ENCODE measurements at places on chromosomes 2 and 18.

GRCh38 chr2:88574445-88574844 lies 52.8 kb downstream of the EIF2AK3 start:
- DNase-seq: no peak

GRCh38 chr18:46042571-46043123 lies 29.4 kb downstream of the PSTPIP2 start:
- no peak for DNase-seq

- no peak for DNase-seq
Observed at GRCh38 chr2:216492597-216493333, 5.9 kb upstream of the RPL37A start.

DNA sequence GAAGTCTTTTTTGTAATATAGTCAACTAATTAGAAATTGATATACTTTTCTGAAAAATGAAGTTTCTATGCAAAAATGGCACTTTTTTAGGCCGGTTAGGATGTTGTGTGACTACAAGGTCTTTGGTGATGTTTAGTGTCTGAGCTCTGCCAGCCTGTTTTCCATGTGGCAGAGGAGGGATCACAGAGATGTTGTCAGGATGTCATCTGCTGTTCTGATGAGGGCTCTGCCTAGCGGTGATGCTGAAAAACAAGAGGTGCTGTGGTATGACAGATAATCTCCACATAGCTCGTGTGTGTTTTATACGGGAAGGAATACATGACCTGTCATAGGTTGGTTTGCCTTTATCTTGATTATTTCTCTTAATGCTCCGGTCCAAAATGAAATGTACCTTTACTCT lies 12.0 kb upstream of the IAH1 start:
- no peak for DNase-seq

DNA sequence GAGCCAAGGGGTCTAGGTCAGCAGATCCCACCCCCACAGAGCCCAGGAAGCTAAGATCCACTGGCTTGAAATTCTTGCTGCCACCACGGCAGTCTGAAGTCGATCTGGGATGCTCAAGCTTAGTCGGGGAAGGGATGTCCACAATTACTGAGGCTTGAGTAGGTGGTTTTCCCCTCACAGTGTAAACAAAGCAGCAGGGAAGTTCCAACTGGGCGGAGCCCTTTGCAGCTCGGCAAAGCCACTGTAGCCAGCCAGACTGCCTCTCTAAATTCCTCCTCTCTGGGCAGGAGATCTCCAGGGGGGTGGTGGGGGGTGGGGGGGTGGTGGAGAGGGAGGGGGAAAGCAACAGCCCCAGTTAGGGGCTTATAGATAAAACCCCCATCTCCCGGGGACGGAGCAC lies 419.5 kb downstream of the NUP35 start:
- DNase-seq: no peak

DNA sequence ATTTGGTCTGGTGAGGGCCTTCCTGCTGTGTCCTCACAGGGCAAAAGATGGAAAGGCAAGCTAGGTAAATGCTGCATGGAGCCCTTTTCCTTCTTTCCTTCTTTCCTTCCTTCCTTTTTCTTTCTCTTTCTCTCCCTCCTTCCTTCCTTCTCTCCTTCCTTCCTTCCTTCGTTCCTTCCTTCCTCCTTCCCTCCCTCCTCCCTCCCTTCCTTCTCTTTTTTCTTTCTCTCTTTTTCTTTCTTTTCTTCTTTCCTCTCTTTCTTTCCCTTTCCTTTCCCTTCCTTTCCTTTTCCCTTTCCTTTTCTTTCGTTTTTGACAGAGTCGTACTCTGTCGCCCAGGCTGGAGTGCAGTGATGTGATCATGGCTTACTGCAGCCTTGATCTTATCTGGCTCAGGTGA lies 23.1 kb upstream of the C2orf74 start:
- DNase-seq: no peak

GRCh38 chr2:102425441-102426132 lies 2.6 kb downstream of the IL18RAP start:
- no peak for DNase-seq

DNA sequence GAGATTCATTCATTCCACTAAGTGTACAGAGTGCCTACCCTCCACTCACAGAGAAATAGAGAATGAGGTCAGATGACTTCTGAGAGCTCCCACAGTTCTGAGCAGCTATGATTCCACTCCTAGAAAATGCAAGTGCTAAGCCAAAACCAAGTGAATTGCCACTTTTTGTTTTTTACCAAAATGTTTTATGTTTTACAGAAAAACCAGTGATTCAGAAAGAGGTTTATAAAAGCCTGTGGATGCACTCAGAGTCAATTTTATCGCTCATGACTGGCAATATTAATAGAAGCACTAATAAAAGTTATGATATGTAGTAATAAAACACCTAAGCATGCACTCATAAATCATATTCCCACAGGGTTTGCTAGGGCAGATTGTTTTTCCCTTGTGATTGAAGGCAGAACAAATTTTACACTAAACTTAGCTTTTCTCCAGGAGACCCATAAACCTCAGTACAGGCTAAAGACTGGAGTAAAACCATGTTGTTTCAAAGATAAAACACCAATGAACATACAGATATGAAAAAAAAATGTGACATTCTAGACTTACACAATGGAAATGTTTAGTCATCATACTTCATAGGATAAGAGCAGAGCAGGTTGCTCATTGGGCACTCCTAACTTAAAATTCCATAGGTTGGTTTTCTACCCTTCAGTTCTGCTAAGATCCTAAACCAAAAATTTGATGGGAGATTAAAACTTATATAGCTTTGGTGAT lies 67.5 kb downstream of the PDK1 start:
- no peak for DNase-seq

- no peak for DNase-seq
Observed at GRCh38 chr2:120398996-120399888, 53.3 kb downstream of the INHBB start.

- DNase-seq: no peak
Observed at GRCh38 chr2:103138123-103138901, 376.5 kb downstream of the TMEM182 start.

DNA sequence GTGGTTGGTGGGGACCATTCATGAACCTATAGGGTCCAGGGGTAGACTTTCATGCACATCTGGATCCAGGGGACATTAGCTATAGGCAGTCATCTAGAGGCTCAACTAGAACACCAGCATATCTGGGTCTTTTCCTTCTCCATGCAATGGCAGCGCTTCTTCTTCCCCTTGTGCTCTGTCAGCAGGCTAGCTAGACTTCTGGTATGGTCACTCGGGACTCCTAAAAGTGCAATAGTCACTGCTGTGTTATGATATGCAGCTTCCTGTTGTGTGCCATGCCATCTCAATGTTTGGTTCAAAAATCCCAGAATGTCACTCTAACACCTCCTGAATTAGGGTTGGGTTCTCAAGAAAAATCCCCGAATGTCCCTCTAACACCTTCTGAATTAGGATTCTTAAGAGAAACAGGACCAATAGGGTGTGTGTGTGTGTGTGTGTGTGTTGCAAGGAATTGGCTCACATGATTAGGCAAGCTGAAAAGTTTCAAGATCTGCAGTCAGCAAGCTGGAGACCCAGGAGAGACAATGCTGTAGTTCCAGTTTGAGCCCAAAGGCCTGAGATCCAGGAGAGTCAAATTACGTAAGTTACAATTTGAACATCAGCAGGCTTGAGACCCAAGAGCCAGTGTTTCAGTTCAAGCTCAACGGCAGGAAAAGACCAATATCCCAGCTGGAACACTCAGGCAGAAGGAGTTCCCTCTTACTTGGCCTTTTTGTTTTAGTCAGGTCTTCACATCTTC lies 97.1 kb upstream of the LTBP1 start:
- no peak for DNase-seq

- no peak for DNase-seq
Observed at GRCh38 chr18:22088996-22089640, 80.3 kb upstream of the GATA6 start.

- peak; percentile 37 for DNase-seq
Observed at GRCh38 chr2:102615620-102616436, 3.5 kb upstream of the SLC9A2 start.

- no peak for DNase-seq
Observed at GRCh38 chr2:110729106-110729505, 3.3 kb upstream of the ACOXL start.

GRCh38 chr2:205482399-205483081 lies 199.8 kb upstream of the NRP2 start:
- no peak for DNase-seq
